Posterior vena cava (tissue), 2 donors: ENCODE measurements at places on chromosomes 6 and 20.
A peak's percentile ranks its signal among the peaks of the same experiment; 100 is the strongest.

- DNase-seq = peak; percentile 11
Observed at GRCh38 chr20:33858666-33859065, 47.5 kb downstream of the CHMP4B start.

DNA sequence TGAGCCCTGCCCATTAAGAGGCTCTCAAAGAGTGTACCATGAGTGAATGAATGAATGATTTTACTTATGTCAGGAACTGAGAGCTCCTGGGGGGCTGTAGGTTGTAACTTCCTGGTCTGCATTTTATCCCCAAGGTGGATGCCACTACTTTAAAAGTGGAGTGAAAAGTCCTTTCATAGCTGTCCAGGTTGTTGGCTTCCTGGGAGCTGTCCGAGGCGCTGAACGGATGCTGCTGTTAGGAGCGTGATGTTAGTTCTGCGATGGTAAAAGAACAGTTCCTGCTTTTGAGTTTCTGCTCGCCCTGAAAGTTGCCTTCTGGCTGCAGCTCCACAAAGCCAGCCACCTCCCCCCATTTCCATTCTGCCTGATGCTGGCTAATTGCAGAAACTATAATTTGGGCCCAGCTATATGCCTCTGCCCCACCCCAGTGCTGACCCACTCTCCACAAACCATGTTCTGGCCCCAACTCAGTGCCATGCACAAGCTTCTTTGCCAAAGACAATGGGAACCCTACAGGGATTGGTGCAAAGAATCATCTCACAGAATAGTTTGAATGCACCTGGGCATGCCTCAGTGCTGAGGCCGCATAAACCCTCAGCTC lies 330.9 kb upstream of the CDH4 start:
- no peak for DNase-seq

DNA sequence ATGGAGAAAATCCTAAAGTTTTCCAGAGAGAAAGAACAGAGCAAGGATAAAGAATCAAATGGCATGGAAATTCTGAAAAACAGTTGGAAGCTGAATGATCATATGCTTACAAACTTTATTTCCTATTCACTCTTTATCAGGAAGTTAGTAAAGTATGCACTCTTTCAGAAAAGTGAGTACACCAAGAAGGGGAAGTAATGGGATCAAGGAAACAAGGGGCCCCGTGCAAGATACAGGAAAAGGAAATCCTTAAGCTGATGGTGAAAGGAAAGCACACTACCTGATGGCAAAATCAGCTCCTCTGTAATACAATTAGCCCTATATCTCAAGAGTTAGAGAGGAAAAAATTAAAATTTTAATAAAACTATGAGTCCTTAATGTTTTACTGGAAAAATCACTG lies 14.0 kb downstream of the CALHM6 start:
- DNase-seq = no peak

- no peak for DNase-seq
Observed at GRCh38 chr20:45821947-45822346, 5.2 kb downstream of the TNNC2 start.

GRCh38 chr20:8303651-8304050 lies 171.6 kb downstream of the PLCB1 start:
- DNase-seq = no peak

DNA sequence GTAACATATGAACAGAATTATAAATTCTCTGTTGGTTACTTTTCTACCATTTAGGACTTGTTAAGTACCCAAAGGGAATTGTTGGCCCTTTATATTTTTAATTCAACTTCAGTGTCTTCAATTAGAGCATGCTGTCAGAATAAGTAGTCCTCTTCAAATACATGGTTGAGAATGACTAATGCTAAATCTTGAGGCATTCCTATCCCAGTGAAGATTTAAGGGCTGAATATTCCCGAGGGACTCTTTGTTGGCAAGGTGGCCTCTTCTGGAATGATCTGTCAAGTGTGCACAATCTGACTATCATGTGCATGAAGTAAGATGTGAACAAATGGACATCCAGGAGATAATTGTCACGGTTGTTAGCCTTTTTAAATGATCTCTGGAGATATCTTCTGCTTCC lies 421.7 kb downstream of the BMP2 start:
- DNase-seq = no peak

- no peak for DNase-seq
Observed at GRCh38 chr6:42250274-42250931, 32.7 kb upstream of the MRPS10 start.

DNA sequence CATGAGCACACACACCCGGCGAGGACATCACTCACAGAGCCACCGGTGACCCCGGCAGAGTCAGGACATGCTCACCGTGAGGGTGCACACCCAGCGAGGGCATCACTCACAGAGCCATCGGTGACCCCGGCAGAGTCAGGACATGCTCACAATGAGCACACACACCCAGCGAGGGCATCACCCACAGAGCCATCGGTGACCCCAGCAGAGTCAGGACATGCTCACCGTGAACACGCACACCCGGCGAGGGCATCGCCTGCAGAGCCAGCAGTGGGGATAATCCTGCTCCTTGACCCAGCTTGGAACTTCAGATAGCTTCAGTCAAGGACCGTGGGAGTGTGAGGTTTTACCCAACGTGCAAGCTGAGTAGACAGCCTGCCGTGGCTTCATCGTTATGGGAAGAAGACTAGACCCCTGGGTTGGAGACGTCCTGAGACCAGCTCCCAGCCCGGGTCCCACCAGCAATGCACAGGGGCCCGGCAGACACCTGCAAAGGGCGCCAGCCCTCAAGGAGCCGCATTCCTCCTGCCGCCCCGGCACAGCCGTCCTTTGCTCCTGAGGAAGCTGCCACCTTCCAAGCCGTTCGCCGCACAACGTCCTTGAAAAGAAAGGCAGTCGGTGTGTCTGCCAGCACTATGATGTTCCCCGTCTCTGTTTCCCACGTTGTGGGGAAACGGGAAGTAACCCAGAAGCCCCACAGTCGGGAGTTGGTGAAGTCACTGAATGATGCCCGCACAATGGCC lies 192.3 kb downstream of the DLL1 start:
- peak; percentile 77 for DNase-seq

DNA sequence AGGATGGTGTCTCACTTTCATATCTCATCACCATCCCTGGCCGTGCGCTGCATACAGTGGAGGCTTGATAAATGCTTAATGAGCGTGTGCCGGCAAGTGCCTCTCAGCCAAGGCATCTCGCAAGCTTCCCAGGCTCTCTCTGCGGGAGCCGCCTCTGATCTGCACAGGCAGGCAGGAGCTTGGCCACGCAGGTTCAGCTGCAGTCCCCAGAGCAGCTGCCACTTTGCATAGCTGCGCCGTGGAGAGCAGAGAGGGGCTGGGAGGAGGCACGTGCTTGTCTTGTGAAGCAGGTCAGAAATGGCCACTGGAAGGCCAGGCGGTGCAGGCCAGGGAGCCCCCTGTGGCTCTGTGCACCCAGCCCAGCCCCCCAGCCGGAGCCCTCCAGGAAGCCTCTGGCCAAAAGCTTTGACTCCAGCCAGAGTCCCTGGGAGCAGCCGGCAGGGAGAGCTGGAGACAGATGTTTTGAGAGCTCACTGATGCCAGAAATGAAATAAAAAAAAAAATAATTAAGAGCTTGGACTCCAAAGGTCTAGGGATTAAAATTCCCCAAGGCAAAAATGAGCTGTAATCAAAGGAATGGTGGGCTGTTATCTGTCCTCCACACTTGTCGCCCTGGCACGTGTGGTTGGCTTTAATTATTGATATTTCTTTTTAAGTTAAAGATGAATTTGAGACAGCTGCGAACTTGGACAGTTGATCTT lies 377.0 kb downstream of the CDH4 start:
- DNase-seq = no peak

DNA sequence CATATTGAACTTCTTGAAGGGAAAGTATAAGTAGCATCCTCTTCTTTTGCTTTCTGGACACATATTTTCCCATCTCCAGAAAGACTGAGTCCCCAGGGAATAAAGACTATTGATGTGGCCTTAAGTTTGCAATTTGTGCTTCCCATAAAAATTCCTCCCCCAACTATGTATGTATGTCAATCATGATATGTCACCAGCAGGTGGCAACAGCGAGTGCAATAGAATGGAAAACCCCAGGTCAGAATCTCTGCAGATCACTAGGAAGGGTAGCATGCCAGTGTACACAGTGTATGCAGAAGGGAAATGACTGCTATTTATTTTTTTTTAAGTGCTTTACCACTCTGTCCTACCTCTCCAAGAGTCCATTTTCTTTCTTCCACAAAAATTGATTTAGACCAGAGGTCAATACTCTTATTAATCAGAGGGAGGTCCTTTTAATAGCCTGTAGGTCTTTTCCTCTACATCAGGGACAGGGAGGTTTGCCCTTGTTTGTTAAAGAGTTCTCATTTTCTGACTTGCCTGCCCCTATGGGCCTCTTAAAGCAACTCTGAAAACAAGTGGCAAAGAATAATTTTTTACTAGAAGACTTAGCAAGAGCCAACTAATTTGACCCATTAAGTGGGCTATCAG lies 61.4 kb downstream of the BMP2 start:
- no peak for DNase-seq

DNA sequence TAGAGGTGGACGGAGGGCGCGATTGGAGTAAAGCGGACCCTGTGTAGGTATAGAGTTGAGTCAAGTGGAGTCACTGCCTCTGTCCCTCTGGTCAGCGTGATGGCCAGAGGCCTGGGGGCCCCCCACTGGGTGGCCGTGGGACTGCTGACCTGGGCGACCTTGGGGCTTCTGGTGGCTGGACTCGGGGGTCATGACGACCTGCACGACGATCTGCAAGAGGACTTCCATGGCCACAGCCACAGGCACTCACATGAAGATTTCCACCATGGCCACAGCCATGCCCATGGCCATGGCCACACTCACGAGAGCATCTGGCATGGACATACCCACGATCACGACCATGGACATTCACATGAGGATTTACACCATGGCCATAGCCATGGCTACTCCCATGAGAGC lies 479 bp downstream of the SLC39A7 start:
- no peak for DNase-seq

DNA sequence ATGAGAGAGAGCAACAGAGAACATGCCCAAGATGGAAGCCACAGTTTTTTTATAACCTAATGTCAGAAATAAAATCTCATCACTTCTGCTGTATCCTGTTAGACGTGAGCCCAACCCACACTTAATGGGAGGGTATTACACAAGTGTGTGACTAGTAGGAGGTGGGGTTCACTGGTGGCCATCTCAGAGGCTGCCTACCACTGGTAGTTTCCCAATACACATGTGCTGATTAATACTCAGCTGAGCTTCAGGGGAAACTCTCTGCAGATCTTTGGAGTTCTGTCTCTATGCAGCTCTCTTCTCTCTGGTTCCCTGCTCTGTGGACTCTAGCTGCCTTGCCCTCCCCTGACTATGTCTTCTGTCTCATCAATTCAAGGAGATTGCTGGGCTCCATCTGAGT lies 35.7 kb downstream of the CNBD2 start:
- DNase-seq = no peak

DNA sequence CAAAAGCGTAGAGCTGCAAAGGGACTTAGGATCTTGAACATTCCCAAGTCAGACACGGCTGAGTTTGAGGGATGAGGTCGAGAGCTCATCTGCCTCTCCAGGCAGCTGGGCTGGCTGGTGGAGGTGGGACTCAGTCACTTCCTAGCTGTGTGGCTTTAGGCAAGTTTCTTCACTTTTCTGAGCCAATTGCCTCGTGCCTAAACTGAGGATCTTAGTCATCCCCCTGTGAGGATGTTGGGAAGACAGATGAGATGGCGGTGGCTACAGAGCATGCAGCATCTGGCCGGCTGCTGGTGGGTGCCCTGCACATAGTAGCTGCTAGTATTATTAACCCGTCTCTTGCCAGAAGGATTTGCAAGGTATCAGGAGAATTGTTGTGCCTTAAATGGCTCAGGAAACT lies 27.5 kb downstream of the TFAP2C start:
- no peak for DNase-seq

GRCh38 chr6:159746759-159747158 lies 15.1 kb upstream of the ACAT2 start:
- DNase-seq = no peak

DNA sequence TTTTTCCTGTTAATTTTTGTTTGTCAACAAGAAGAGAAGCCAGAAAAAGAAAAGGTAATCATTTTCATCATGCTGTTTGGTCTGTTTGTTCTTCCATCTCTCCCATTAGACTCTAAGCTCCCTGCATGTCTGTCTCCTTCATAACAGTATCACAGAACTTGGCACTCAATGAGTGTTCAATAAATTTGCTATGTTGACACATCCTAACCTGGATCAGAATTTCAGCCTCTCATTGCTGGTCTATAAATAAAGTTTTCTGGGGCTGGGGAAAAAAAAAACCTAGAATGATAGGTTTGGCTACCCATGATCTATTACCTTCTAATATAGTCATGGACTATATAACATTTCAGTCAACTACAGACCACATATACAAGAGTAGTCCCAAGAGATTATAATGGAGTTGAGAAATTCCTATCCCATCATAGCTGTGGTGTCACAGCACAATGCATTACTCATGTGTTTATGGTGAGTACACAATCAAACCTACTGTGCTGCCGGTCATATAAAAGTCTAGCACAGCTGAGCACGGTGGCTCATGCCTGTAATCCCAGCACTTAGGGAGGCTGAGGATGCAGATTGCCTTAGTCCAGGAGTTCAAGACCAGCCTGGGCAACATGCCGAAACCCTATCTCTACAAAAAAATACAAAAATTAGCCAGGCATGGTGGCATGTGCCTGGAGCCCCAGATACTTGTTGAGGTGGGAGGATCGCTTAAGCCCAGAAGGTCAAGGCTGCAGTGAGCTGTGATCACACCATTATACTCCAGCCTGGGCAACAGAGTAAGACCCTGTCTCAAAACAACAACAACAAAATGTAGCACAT lies 5.9 kb downstream of the NUDT3 start:
- no peak for DNase-seq

GRCh38 chr6:129731428-129731827 lies 21.5 kb upstream of the ARHGAP18 start:
- DNase-seq = no peak

DNA sequence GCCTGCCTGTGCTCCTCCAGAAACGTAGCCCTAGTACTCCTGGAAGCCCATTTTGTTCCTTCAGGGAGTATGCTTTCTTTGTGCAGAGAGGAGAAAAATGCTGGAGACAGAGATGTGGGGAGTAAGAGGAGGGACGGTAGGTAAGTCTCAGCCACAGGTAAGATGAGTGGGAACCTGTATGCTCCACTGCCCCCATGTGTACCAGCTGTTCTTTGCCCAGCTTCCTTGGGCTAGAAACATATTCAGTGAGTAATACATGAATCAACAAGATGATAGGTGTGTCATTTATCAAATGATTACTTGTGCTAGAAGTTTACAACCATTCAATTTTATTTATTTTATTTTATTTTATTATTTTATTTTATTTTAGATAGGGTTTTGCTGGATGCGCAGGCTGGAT lies 13.6 kb upstream of the CEP85L start:
- DNase-seq = no peak
